Vagina (tissue), 2 donors: ENCODE measurements at places on chromosomes 11 and 22. TPM values are rescaled to one million over a fixed set of nuclear protein-coding genes. Genes with fewer than 3 reads are reported as not detected.
A peak's percentile ranks its signal among the peaks of the same experiment; 100 is the strongest.

Gene APOL4
- total RNA-seq: 4.2 TPM

GRCh38 chr11:9081153-9081552 lies 10.2 kb downstream of the SCUBE2 start:
- DNase-seq: no peak

Gene RFPL3
- not detected for total RNA-seq

DNA sequence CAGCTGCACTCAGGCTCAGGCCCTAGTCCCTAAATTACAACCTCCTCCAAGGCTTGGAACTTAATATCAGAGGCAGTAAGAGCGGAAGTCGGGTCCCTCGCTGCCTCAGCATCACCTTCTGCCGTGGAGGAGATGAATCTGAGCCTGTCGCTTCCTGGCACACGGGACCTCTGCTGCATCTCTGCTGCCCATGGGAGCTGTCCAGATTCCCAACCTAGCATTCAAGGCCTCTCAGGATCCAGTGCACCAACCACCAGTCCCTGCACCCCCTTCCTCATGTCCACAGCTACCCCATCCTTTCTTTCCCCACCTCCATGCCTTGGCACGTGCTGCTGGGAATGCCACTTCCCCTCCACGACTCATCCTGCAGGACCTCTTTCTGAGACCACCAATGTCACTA lies 2.5 kb upstream of the PTGDR2 start:
- no peak for DNase-seq

GRCh38 chr11:69231466-69232018 lies 62.4 kb upstream of the MYEOV start:
- DNase-seq: peak; percentile 37

Gene SEC14L6
- not detected for total RNA-seq

DNA sequence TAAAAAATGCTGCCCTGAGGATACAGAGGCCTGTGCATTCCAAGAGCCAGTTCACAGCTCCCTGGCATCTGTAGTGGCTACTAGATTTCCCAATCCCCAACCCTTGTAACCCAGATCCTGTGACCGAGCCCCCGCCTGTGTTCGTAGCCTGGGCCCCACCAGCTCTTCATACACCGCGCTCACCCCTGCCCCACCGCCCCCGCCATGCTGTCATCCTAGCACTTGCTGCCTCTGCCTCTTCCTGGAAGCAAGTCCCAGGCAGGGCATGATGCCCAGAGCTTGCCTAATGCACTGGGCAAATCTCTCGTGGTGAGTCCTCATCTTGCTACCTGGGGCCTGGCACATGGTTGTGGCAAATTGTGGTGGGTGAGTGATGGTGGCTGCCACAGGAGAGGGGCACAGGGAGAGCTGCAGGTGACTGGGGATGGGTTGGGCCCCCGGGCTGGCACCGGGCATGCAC lies 7.1 kb downstream of the MGAT3 start:
- DNase-seq: no peak

GRCh38 chr22:34902335-34902734 lies 163.6 kb upstream of the ISX start:
- DNase-seq: no peak

- DNase-seq: no peak
Observed at GRCh38 chr11:134541355-134541754, 129.3 kb upstream of the B3GAT1 start.

GRCh38 chr11:128021349-128022006 lies 565.9 kb downstream of the ETS1 start:
- DNase-seq: no peak

Gene VPREB3
- total RNA-seq: not detected

DNA sequence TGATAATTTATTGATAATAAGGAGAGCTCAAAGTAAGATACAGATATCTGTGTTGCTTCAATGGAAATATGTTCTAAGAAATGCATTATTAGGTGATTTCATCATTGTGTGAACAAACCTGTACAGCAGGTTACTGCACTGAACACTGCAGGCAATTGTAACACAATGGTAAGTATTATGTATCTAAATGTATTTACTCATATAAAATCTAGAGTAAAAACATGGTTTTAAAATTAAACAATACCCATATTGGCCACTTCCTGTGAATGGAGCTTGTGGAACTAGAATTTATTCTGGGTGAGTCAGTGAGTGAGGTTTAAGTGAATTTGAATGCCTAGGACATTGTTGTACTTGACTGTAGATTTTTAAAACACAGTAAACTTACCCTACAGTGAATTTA lies 722.9 kb upstream of the RAG2 start:
- no peak for DNase-seq

- no peak for DNase-seq
Observed at GRCh38 chr11:2701230-2701629, 1.4 kb upstream of the KCNQ1OT1 start.
